Sigmoid colon (tissue), 7 donors: ENCODE measurements at places on chromosomes 2 and 18. TPM values are rescaled to one million over a fixed set of nuclear protein-coding genes. Genes with fewer than 3 reads are reported as not detected.

The SLC11A1 gene
- total RNA-seq, result 15.0 TPM

GRCh38 chr18:48887905-48888772 is 62.6 kb downstream of the SMAD7 start:
- peak; percentile 40 for DNase-seq

GRCh38 chr2:10775021-10775780 is 37.4 kb downstream of the PDIA6 start:
- DNase-seq, result peak; percentile 44

- no peak for DNase-seq
Observed at GRCh38 chr2:234147335-234147861, 96.9 kb downstream of the SPP2 start.

The TNFAIP6 gene
- 3.9 TPM for total RNA-seq
